Thoracic aorta (tissue), 2 donors: ENCODE measurements at places on chromosomes 5 and 9. TPM values are rescaled to one million over a fixed set of nuclear protein-coding genes. Genes with fewer than 3 reads are reported as not detected.
A peak's percentile ranks its signal among the peaks of the same experiment; 100 is the strongest.

The PIP5K1B gene
- 3.9 TPM for total RNA-seq

The BRINP1 gene
- total RNA-seq: 1.8 TPM

The FCN2 gene
- total RNA-seq: not detected

The TMEM215 gene
- total RNA-seq: not detected

The GEMIN5 gene
- total RNA-seq: 13.4 TPM

DNA sequence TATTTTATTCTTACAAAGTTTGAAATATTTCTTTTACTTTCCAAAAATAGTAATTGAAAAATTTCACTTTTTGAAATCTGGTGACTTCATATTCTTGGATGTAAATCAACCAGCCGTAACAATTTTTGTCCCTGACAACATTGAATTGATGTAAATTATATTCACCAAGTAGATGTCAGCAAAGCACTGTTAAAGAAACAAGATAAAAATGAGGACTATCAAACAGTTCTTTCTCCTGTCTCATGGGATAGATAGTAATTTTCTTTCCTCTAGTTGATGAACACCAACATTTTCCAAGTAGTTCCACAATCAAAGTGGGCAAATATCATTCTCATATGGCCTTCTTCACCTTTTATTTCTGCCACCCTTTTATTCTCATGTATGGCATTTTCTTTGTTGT, 1461.9 kb downstream of the MAT2B start:
- no peak overlapping the region for H3K27ac ChIP-seq
- no peak overlapping the region for H3K4me3 ChIP-seq
- DNase-seq: no peak

DNA sequence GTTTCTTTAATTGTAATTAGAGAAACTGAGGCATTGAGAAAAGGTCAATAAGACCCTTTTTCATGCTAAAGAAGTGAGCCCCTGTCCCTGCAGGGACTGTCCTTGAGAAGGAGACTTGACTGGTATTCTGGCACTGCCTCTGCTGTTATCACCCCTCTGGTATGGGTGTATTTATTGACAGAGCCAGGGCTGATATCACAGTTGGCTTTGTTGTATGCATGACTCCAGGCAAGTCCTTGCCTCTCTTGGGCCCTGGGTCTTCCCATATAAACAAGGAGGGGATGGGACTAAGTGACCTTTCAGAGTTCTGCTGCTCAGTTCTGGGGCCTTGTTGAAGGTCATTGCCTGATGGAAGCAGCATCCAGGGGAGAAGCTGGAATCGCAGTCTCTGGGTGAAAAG, 71.8 kb upstream of the PPARGC1B start:
- H3K4me3 ChIP-seq: no peak overlapping the region
- no peaks in the 10 kb centered on the region for H3K27me3 ChIP-seq
- H3K4me1 ChIP-seq: no peaks in the 10 kb centered on the region
- H3K27ac ChIP-seq: no peak overlapping the region

GRCh38 chr5:5351288-5351979, 71.0 kb upstream of the ICE1 start:
- no peaks in the 10 kb centered on the region for H3K27me3 ChIP-seq
- no peak overlapping the region for H3K4me3 ChIP-seq
- no peak for DNase-seq
- no peaks in the 10 kb centered on the region for H3K4me1 ChIP-seq

GRCh38 chr9:76323490-76323889, 70.7 kb downstream of the RFK start:
- no peaks in the 10 kb centered on the region for H3K4me1 ChIP-seq
- H3K4me3 ChIP-seq: no peak overlapping the region
- H3K27ac ChIP-seq: no peak overlapping the region
- no peak for DNase-seq
- no peaks in the 10 kb centered on the region for H3K36me3 ChIP-seq
- H3K27me3 ChIP-seq: no peaks in the 10 kb centered on the region

DNA sequence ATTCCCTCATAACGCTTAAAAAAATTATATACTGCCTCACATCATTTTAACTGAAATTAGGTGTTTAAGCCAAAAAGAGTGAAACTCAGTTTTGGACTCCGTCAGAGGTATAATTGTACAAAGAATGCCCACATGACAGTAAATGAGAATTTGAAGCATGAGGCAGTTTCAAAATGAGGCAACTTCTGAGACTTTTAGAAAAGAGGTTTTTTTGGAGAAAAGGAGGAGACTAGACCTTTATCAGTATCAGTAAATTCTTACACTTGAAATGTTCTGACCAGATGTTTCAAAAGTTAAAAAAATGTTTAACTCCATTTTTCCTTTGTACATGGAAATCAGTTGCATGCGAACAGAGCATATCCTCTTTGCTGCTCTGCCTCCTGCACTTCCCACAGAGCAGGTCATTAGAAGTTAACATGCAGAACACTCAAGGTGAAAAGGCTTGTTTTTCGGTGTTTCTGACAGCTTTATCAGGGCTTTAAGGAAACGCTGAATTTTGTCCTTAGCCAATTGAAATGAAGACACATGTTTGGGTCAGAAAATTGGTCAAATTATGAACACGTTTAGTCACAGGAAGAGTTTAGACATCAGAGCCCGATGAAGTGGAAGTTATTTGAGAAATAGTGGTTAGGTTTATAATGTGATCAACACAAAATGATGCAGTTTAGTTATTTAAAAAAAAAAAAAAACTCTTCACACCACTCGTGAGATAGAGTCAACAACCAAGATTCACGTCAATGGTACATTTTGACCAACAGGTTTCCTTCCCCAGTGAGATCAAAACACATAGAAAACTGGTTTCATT, 59.5 kb downstream of the PIK3R1 start:
- H3K27ac ChIP-seq: no peak overlapping the region
- peaks cover 51% of the 10 kb centered on the region for H3K4me1 ChIP-seq
- no peak overlapping the region for H3K4me3 ChIP-seq
- no peak for DNase-seq

DNA sequence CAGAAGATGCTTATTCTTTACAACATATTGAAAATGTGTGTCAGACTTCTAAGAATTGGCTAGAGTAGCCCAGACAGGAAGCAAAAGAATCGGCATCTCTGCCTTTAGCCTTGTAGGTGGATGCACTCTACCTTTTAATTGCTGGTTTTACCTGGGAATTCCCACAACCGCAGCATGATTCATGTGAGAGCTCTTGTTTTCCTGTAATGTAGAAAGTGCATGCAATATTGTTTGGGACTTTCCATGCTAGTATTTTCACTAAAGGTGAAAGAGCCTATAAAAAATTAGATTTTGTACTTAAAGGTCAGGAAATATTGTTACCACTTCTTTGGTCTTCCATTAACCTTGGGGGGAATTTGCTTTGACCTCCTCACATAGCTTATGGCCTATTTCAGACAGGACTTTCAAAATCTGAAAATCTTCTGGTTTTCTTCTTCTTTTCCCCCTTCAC, 89.8 kb downstream of the NTRK2 start:
- H3K4me1 ChIP-seq: peaks cover 8% of the 10 kb centered on the region
- H3K36me3 ChIP-seq: no peaks in the 10 kb centered on the region
- no peak for DNase-seq
- no peaks in the 10 kb centered on the region for H3K27me3 ChIP-seq
- H3K4me3 ChIP-seq: no peak overlapping the region

- H3K4me3 ChIP-seq: no peak overlapping the region
- no peaks in the 10 kb centered on the region for H3K36me3 ChIP-seq
- no peaks in the 10 kb centered on the region for H3K4me1 ChIP-seq
Measured at GRCh38 chr5:180400416-180400815, 47.3 kb upstream of the GFPT2 start.

DNA sequence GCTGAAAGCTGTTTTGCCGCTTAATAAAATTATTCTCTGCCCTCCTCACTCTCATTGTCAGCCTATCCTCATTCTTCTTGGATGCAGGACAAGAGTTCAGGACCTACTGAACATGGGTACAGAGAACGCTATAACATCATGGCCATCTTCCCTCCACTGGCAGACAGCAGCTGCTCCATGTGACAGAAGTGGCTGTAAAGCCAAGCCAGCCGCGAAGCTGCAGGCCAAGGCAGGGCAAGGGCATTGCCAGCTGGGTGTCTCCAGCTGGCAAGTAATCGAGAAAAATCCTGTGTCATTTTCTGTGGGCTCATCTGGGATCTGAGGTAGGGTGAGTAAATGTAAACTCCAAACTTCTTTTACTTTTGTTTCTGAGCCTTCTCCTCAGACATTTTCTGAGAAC, 84.8 kb downstream of the SLC25A46 start:
- no peak overlapping the region for H3K27ac ChIP-seq
- no peaks in the 10 kb centered on the region for H3K36me3 ChIP-seq
- H3K4me3 ChIP-seq: no peak overlapping the region
- DNase-seq: no peak
- H3K27me3 ChIP-seq: no peaks in the 10 kb centered on the region

GRCh38 chr5:142478113-142478512, 153.3 kb upstream of the SPRY4 start:
- no peak for DNase-seq
- H3K4me3 ChIP-seq: no peak overlapping the region
- no peaks in the 10 kb centered on the region for H3K27me3 ChIP-seq
- H3K27ac ChIP-seq: no peak overlapping the region
- H3K36me3 ChIP-seq: no peaks in the 10 kb centered on the region

GRCh38 chr9:92680166-92681119, 10.5 kb upstream of the IPPK start:
- H3K27me3 ChIP-seq: no peaks in the 10 kb centered on the region
- no peaks in the 10 kb centered on the region for H3K36me3 ChIP-seq
- H3K27ac ChIP-seq: no peak overlapping the region

DNA sequence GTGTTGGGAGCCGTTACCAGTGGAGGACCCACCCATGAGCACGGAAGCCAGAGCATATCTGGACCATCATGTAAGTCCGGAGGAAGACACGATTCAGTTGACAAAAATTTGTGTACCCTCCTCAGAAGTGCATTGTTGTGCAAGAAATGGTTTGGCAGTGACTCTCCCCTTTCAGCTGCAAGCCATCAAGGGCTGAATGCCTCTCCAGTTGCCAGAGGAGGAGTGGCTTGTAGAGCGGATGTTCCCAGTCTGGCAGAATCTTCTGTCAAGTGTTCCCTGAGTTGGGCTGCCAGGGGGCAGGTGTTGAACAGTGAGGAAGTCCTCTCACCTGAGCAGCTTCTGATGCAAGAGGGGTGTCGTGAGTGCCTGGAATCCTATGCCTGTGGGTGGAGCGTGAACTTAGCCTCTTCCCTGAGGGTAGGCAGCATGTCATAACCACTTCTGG, 27.6 kb upstream of the CDKN2AIPNL start:
- peaks cover 31% of the 10 kb centered on the region for H3K4me1 ChIP-seq
- H3K4me3 ChIP-seq: no peak overlapping the region
- H3K27me3 ChIP-seq: no peaks in the 10 kb centered on the region
- no peaks in the 10 kb centered on the region for H3K36me3 ChIP-seq
- no peak for DNase-seq

DNA sequence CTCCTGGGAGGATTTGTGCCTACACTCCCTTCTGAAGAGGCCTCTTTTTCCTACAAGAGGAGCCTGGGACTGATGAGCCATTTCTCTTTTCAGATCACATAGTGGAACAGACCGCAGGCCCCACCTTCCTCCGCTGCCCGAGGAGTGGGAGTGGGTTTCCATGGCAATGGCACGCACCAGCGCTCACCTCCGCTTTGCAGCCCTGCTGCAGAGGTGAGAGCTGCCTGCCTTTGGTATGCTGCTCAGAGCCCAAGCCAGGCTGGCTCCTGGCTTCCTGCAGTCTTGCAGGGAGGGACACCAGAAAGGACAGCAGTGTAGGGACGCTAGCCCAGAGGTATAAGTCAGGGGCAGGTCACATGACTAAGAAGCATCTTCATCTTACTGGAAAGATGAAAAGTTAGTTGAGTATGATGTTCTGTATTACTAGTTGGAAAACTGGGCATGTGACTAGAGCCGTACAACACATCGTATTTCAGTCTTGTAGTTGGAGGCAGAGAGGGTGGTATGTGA, 12.4 kb downstream of the PTTG1 start:
- H3K27me3 ChIP-seq: no peaks in the 10 kb centered on the region
- H3K27ac ChIP-seq: no peak overlapping the region
- H3K4me3 ChIP-seq: no peak overlapping the region
- no peaks in the 10 kb centered on the region for H3K36me3 ChIP-seq
- DNase-seq: no peak

DNA sequence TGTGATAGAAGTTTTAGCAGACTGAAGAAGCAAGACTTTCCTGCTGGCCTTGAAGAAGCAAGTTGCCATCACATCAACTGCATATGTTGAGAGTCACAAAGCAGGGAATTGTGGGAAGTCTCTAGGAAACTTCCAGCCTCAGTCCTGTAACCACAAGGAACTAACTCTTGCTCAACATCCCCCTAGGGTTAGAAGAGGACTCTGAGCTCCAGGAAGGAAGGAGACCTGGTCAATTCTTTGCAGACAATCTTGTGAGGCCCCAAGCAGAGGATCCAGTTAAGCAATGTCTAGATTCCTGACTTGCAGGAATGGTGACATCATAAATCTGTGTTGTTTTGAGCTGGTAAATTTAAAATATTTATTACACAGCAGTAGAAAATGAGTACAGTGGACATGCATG, 18.6 kb upstream of the ZNF366 start:
- H3K36me3 ChIP-seq: no peaks in the 10 kb centered on the region
- no peaks in the 10 kb centered on the region for H3K27me3 ChIP-seq
- no peak for DNase-seq
- no peak overlapping the region for H3K4me3 ChIP-seq

GRCh38 chr9:35470894-35471293, 19.0 kb upstream of the RUSC2 start:
- peaks cover 8% of the 10 kb centered on the region for H3K4me1 ChIP-seq
- H3K27me3 ChIP-seq: no peaks in the 10 kb centered on the region
- peak overlapping the region; percentile 41 for H3K4me3 ChIP-seq
- H3K27ac ChIP-seq: peak overlapping the region; percentile 78
- DNase-seq: no peak

DNA sequence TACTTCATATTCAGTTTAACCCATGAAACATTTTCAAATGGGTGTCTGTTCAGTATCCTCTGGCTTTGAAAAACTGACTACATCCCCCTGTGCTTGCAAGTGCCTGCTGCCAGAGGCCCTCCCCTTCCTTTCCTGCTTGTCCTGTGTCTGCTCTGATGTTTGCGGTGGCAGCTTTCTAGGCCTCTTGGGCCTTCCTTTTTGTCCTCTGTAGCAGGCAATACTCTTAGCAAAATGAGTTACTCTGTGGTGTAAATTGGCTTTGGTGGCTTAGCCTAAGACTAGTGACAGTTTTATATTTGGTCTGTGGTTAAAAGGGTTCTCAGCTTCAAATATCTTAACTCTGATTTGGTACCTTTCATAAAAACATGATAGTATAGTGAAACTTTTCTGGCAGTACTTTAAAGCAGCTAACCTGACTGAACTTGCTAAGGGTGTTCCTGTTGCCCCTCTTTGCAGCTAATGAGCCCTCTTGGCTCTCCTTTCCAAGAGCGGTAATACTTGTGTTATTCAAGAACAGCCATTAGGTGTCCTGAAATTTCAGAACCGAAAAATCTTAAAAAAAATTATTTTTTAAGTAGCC, 76.6 kb downstream of the GOLM1 start:
- no peaks in the 10 kb centered on the region for H3K27me3 ChIP-seq
- H3K27ac ChIP-seq: no peak overlapping the region
- DNase-seq: no peak

DNA sequence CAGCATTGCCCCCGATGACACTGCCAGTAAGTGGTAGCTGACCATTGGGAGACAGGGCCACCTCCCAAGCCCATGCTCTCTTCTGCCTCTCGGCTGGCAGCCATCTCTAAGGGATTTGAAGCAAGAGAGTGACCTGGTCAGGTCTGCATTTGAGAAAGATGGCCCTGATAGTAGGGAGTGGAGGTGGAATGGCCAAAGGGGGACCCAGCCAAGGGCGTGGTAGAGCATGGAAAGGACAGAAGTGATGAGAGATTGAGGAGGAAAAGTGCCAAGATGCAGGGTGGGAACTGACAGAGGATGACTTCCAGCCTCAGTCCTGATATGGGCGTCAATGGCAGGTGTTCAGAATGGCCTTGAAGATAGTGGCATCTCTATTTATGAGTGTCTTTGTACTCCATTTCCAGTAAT, 9.0 kb downstream of the ABL1 start:
- H3K4me1 ChIP-seq: peaks cover 92% of the 10 kb centered on the region
- H3K27me3 ChIP-seq: no peaks in the 10 kb centered on the region
- H3K36me3 ChIP-seq: no peaks in the 10 kb centered on the region
- DNase-seq: no peak
- peak overlapping the region; percentile 99 for H3K27ac ChIP-seq
- no peak overlapping the region for H3K4me3 ChIP-seq
